Activated T-cell treated with anti-CD3 and anti-CD28 coated beads, Interleukin-2, amount 50 U/mL, for 4 hours (primary cell): ENCODE measurements at places on chromosomes 3 and 15. TPM values are rescaled to one million over a fixed set of nuclear protein-coding genes. Genes with fewer than 3 reads are reported as not detected.

GRCh38 chr3:62329971-62330370 lies 43.4 kb downstream of the FEZF2 start:
- DNase-seq, result no peak

- no peak for DNase-seq
These were observed 569.2 kb upstream of the RGMA start for GRCh38 chr15:93658026-93658816.

- DNase-seq, result no peak
These were observed 579.4 kb downstream of the SI start for GRCh38 chr3:164498917-164499316.

DNA sequence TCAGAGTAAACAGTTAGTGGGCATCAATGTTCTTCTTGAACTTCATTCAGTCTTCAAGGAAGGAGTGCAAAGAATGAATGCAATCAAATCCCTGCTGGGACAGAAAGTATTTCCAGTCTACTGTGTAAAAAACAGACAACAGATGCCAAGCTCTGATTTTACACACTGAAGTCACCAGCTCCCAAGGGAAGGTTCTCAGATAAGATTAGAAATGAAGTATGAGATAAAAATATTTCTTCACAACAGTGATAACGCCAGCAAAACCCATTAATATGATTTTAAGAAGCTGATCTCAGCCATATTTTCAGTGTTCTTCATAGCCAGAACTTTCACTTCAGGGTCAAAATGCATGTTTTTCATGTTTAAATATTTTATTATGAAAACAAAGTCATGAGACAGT lies 265.6 kb downstream of the CTNNB1 start:
- no peak for DNase-seq

Gene CSPG4
- not detected for total RNA-seq
